ENCODE measurements at places on chromosomes 11 and 22.

DNA sequence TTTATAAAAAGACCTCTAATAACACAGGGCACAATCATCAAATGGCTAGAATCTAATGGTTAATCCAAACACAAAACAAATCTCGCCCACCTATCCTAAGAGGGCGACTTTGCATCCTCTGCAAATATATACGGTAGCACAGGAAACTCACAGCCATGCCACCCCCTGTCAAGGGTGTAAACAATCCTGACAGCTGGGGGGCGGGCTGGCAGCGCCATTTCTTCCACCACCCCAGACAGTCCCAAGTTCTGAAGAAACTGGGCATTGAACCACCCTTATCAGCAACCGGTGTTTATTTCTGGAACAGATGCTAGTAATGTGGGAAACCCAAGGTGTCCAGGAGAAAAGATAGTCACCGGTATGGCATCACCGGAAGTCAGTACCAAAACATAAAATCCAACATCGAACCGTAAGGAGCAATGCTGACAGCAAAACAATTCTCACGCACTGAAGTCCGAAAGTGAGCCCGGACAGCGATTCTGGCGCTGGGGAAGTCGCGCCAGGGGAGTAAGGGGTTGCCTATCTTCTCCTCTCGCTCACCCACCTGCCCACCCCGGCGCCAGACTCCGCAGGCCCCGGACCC lies 825 bp downstream of the FBXO3 start:
- peak; percentile 39 for DNase-seq

GRCh38 chr11:114713756-114714155 lies 35.4 kb downstream of the NXPE2 start:
- no peak for DNase-seq

DNA sequence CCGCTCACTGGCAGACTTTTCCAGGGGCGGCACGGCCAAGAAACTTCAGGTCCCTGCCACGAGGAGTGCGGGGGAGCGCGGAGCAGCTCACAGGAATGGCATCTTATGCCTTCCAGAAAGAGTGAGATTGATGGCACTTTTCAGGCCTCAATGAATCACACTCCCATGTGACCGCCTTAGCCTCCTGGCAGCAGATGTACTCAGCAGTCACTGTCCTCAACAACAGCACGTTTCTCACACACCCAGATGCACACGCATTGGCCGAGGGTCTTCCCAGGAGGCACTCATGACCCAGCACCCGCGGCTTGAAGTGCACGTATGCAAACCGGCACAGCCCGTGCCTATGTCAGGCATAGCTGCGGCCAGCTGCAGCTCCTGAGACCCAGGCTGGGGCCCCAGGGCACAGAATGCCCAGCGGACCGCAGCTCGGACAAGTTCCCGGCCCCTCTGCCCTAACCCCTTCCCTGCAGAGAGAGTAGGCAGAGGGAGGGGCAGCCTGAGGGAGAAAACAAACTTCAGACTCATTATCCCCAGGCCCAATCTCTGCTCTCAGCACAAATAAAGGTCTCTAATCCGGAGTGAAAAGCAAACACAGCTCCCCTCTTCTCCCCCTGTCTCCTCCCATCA lies 48.3 kb downstream of the RPUSD4 start:
- no peak for DNase-seq

DNA sequence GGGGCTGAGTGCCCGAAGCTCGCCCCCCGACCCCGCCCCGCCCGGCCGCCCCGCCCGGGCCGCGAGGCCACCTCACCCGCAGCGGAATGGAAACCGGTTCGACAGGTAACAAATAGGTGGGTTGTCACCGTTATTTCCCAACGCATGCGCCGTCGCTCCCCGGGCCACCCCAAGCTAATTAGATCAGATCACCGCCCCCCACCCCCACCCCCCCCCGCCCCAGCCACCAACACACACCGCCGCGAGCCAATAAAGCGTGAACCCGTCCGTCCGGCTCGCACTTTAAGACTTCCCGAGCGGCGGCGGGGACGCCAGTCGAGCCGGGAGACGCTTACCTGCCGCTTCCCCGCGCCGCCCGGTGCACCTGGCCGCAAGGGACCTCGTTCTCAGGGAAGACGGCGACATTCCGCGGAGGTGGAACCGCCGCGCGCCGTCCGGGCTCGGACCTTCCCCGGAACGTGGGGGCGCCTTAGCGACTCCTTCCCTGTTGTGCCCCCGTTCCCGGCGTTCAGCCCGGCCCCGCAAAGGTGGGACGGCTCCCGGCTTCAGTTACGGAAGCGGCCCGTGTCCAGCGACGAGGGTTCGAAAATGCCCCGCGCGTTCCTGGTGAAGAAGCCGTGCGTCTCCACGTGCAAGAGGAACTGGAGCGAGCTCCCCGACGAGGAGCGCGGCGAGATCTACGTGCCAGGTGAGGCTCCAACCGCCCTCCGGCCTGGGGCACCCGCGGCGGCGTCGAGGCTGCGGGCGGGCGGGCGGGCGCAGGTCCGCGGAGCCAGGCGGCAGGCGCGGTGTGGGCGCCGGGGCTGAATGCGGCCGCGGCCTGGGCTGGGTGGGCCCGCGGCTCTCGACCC lies at the start of gene OVOL1:
Gene OVOL1, plus strand, starts transcription at position 278 of the 851 bp plus-strand sequence. Its CDS starts 311 bp downstream, at position 589.
- peak; percentile 72 for DNase-seq

DNA sequence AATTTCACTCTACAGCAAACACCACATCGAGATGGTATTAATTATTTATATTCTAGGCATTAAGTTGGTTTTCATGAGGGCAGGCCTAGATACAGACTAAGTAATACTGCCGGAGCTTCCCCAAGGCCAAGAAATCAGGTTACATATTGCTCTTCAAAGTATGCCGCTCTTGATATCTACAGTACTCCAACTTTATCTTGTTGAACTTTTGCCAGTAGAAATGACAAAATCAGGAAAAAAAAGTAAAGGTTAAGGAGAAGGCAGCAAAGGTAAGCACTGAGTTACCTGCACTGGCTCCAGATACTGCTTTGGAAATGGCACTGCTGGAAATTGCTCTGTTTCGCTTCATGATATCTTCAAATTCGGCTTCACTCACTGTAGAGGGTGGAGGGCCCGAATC lies 14.4 kb downstream of the CPSF7 start:
- no peak for DNase-seq

DNA sequence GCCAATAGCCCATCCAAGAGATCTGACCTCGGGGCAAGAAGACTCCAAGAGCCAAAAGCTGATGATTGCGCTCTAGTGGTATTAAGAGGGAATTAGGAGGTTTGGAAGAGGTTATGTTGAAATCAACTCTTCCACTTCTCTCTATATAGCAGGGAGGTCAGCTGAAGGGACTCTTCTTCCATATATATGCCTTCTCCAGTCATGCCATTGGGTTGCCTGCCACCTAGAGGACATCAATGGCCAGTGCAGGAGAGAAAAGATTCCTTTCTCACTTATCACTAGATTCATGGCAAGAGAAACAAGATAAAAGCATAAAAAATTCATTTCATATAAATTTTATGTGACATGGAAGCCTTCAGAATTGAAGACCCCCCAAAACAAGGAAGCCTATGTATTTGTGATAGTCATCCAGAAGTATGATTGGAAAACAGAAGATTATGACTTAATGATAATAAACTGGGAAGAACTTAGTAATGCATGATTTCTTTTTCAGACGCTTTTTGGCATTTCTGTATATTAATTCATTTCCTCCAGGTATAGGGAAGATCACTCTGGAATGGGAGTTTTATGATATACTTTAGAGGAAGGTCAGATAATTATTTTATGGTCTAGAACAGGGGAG lies 435.1 kb upstream of the DDI1 start:
- peak; percentile 42 for DNase-seq

- DNase-seq = no peak
Measured at GRCh38 chr11:882596-882995, 28.0 kb downstream of the CHID1 start.

GRCh38 chr11:132742929-132743328 lies 789.4 kb downstream of the OPCML start:
- no peak for DNase-seq

GRCh38 chr22:47299863-47300697 lies 537.6 kb downstream of the TBC1D22A start:
- no peak for DNase-seq

DNA sequence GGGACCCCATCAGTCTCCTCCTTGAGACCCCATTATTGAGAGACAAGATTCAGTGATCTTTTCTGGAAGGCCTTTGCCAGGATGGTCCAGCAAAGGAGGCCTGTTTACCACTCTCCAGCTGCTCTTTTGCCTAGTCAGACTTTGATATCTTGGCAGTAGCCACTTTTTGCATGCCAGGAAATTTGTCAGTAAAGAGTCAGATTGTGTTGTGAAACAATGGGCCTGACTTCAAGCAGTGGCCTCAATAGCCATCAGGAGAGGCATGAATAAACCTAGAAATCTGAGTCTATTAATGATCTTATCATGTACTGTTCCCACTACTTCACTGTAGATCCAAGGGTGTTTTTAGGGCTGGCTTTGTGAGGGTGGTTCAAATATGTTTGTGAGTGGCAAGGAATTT lies 479.4 kb downstream of the JRKL start:
- DNase-seq = no peak

DNA sequence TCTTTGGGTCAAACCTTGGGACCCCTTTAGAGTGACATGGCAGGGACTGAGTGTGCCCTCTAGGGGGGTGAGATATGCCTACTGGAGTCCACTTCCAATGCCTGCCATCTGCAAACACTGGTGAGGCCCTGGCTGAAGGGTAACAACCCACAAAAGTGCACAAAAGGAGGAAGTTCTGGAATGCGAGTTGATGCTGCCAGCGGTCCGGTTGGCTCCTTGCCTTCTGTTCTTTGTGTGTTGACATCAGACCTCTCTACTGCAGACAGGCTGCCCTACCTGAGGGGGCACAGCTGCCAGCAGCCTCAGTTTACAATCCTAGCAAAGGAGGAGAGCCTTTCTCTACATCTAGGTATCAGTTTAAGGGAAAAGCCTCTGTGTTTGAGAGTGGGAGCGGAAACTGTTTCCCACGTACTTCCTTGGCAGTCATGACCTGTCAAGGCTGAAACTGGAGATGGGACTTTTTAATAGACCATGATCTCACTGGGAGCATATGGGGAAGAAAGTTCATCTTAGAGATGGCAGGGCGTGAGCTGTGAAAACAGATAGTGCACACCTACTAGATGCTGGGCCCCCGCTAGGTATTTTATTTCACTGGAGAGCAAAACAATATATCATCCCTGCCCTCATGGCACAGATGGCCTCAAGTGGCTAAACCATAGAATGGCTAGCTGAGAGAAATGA lies 27.2 kb downstream of the BMAL1 start:
- DNase-seq = no peak

DNA sequence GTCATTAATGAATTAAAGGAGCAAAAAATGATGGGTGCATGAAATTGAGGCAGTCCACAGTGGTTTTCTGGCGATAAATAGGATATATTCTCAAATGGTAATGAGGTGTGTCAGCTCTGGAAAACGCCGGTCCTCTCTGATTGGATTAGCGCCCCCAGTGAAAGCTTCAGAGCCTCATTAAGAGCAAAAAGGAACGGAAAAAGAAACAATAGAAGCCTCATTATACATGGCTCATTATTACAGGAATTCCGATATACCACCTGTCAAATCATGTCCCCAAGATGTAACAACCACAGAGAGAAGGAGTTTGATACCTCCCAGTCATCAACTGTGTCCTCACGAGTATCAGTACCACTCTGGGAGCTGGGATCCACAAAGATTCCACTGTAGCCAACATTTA lies 175.7 kb upstream of the PITPNB start:
- no peak for DNase-seq

DNA sequence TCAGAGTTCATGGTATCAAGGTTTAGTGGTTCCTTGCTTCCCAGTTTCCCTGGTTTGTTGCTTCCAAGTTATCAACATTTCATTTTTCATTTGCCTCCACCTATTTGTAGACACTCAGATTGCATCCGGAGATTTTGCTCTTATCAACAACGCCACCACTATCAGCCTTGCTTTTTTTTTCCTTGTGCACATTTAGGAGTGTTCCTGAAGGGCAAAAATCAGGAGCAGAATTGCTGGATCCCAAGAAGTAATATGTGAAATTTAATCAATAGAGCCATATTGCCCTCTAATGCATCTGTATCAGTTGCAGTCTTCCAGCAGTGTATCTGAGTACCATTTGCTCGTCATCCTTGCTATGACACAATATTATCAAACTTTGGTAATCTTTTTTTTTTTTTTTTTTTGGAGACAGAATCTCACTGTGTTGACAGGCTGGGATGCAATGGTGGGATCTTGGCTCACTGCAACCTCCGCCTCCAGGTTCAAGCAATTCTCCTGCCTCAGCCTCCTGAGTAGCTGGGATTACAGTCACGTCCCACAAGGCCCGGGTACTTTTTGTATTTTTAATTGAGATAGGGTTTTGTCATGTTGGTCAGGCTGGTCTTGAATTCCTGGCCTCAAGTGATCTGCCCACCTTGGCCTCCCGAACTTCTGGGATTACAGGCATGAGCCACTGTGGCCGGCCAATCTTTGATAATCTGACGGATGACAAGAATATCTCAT lies 42.1 kb upstream of the SEPTIN5 start:
- no peak for DNase-seq

DNA sequence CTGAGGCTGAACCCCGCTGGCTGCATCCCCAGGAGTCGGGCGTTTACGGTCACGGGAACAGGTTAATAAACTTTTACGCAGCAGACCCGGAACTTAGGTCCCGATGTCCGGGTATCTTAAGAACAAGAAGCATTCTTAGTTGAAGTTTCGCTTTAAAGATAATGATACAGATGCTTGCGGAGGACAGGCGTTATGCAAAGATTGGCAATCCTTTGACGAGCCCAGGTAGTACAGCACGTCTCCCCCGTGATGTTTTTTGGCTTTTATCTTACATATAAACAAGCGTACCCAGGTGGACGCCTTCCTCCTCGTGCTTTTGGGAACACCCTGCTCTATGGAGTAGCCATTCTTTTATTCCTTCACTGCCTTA lies 871 bp upstream of the TOLLIP start:
- DNase-seq = no peak

GRCh38 chr22:50691521-50691920 lies 18.9 kb downstream of the SHANK3 start:
- DNase-seq = peak; percentile 54

DNA sequence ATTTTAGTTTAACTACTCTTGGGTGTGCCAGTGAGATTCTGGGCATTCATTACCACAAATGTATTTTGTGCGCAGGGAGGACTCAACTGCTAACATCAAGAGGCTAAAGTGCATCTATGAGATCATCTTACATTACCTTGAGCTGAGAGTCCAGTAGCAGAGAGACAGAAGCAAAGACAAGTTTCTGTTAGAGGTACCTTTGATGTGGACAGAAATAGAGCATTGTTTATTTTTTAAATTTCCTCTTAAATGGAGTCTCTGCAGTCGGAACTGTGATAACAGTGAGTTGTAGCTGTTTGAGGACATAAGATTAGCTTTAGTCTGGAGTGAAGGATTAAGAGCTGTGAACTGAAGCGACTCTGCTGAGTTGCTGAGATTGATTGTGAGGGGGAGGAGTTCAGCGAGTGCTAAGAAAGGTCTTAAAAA lies 297.0 kb downstream of the CADM1 start:
- DNase-seq = no peak

DNA sequence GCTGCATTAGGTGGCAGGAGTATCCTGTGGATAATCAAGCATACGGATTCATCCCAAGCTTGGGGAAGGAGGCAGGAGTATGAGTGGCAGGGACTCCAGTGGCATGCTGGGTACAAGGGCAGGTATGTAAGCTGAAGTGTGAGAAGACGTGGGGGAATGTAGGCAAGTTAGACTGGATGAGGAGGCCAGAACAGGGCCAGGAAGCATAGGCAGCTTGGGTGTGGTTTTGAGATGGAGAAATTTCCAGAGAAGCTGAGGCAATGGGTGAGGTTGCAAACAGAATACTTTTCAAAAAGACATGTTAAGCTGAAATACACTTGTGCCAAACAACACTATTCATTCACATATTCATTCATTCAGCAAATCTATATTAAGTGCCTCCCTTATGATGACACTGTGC lies 43.1 kb upstream of the AMOTL1 start:
- DNase-seq = no peak

- DNase-seq = no peak
Measured at GRCh38 chr22:23536821-23537345, 43.2 kb downstream of the IGLL1 start.
